NCI-H510A (cell line): ENCODE measurements at places on chromosomes 16 and 17.

DNA sequence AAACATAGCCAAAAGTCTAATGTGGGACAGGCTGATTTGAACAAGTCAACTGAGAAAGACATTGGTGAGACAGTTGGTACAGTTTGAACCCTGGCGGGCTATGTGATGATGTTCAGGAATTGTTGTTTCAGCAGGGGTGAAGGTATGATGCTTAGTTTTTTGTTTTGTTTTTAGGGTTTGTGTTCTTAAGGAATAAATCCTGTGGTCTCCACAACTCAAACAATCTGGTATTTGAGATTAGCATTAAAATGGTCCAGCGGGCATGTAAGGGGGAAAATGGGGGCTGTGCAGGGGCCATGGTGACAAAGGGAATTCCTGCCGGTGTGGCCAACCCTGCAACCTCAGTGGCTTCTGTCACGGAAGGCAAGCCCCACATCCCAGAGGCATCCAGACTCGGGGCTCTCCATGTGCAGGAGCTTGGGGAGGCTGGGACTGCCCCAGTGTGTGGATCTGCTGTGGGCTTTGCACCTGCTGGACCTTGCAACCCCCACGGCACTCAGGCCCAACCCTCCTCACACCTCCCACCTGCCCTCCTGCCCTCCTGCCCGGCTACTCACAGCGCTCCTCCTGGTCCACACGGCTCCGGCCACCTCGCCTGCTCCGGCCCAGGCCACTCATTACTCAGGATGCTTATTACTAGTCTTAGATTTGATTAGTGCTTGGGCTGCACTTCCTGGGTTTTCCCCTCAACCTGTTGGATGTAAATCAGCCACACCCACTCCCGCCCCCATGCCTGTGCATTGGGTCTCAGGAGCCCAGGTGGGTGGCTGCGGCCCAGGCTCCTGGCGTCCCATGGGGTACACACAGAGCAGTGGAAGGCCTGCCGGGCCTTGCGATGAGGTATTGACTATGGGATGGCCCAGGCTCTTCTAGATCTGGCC is at the start of gene TNFRSF13B:
TSS of gene TNFRSF13B (minus strand) at position 661 of the 881 bp plus-strand sequence. CDS start at position 618, 43 bp downstream.
- DNase-seq = no peak

DNA sequence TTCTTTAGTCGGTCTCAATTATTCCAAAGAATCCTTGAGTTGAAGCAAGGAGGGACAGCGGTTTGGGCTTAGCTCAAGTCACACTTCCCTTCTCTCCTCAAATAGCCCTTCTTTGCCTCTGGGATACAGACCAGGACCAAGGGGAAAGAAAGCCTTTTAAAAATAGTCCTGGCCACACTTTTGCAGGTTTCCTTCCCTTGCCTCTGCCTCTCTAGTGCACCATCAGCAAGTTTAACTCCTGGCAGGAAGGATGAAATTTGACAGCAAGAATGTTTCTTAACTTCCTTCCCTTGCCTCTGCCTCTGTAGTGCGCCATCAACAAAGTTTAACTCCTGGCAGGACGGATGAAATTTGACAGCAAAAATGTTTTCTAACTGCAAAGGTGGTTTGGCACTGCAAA is 7.2 kb upstream of the G6PC1 start:
- no peak for DNase-seq

GRCh38 chr16:25875956-25876598 is 184.3 kb downstream of the HS3ST4 start:
- DNase-seq = no peak

DNA sequence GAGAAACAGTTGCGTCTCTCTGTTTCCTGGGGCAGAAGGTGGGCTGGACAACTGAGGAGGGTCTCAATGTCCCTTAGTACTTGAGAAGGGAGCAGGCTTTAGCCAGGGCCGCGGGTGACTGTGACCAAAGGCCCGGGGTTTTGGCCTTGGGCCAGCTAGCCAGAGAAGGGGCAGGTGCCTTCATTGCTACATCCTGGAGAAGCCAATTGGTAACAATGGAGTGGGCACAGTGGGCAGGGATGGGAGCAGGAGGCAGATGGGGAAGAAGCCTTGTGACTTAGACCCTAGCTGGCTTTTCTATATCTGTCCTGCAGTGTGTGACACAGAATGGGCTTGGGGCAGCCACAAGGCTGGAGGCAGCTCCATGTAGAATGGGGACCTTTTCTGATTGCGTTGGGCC is 46.0 kb downstream of the CLEC16A start:
- DNase-seq = no peak

DNA sequence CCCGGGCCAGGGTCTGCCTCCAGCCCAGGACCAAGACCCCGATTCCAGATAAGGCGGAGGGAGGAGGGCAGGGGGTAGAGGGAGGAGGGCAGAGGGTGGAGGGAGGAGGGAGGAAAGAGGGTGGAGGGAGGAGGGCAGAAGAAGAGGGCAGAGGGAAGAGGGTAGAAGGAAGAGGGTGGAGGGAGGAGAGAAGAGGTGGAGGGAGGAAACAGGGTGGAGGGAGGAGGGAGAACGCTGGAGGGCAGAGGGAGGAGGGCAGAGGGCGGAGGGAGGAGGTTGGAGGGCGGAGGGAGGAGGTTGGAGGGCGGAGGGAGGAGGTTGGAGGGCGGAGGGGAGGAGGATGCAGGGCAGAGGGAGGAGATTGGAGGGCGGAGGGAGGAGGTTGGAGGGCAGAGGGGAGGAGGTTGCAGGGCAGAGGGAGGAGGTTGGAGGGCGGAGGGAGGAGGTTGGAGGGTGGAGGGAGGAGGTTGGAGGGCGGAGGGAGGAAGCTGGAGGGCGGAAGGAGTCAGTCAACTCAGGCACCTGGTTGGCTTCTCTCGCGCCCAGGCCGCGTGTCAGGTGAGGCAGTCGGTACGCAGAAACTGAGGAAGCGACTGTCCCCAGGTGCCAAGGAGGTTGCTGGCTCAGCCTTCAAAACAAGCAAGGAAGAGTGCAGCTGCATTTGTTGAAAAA is 65.2 kb downstream of the KLHDC4 start:
- DNase-seq = no peak

GRCh38 chr17:72423718-72424117 is 302.9 kb downstream of the SOX9 start:
- no peak for DNase-seq

GRCh38 chr17:1574697-1575471 is 12.3 kb upstream of the PITPNA start:
- DNase-seq = no peak

GRCh38 chr17:77542551-77543490 is 402.1 kb downstream of the SEC14L1 start:
- DNase-seq = peak; percentile 65

- DNase-seq = peak; percentile 57
These were observed at the start of gene PRKCA for GRCh38 chr17:66301864-66302741. Gene PRKCA, plus strand, starts transcription at chr17:66302613.

DNA sequence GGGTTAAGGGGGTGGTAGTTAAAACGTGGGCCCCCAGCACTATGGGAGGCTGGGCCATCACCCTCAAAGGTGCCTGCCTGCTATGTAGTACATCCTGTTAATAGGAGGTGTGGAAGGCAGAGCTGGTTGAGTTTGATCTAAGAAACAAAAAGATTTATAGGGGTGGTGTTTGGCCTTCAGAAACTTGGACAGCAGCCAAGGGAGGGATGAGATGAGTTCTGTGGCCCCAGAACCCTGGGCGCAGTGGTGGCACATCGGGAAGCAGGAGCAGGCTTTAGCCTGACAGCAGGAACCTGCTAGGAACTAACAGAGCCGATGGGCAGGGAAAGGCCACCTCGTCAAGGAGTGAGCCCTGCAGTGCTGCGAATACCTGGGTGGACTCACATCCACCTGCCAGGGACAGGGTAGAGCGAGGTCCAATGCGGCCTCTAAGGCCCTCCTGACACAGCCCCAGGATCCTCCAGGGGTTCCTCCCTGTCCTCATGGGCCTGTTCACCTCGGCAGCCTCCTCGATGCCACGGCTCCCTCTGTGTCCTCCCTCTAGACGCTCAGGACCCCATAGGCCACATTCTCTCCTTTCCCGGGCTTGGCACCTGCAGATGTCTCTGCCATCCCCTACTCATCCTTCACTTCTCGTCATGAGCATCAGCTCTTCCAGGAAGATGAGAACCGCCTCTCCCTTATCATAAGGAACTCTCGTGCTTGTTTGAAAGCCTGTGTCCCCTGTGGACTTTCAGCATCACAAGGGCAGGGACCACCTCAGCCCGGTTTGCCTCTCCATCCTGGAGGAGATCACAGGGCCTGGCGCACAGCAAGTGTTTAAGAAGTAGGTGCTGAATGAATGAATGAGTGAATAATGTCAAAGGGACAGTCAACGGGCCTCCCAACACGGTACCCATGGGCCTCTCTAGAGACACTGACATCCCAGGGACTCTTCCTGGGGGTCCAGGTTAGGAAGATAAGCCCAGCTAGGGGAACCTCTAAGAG is 103.5 kb upstream of the TNRC6C start:
- no peak for DNase-seq

GRCh38 chr16:88497561-88498462 is 44.7 kb downstream of the ZFPM1 start:
- no peak for DNase-seq

- no peak for DNase-seq
These were observed 16.1 kb downstream of the ESRP2 start for GRCh38 chr16:68219725-68220351.

- peak; percentile 9 for DNase-seq
These were observed 7.6 kb downstream of the MRM1 start for GRCh38 chr17:36608794-36609497.
